Caco-2 (cell line): ENCODE measurements at places on chromosomes 13 and 19.

DNA sequence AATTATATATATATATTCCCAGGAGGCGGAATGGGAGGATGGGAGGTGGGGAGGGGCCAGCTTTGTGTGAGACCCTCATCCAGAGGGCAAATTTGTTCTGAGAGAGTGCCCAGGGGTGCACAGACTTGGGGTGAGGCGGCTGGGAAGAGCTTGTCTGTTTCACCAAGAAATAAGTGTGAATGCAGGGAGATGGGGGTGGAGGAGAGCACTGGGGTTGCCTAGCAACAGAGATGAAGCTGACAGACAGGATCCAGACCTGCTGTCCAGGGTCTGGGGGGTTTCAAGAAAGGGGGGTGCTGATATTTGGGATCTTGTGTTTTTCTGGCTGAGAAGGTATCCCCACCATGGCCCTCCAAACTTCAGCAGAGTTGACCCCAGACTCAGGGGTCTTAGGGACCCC, 18.6 kb upstream of the TNFAIP8L1 start:
- DNase-seq = no peak

GRCh38 chr13:21767032-21767431, 96.2 kb downstream of the FGF9 start:
- no peak for DNase-seq

DNA sequence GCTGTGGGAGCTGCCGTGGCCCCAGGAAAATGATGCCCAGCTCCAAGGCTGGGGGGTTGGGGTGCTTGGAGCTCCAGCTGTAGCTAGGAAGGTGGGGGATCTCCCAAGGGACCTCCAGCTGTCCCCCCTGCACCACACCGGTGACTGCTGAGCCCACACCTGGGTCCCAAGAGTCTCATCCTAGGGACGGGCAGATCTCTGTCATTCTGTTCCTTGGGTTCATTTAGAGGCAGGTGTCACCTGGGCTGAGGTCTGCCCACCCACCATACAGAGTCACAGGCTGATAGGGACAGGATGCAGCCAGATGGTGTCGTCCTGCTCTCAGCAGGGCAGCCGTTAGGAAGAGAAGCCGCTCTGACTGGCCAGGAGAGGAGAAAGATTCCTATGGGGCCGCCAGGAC, 5.3 kb downstream of the F2RL3 start:
- DNase-seq = no peak

GRCh38 chr13:68056816-68057710, 826.9 kb upstream of the PCDH9 start:
- DNase-seq = no peak

GRCh38 chr19:35516310-35516709, 2.9 kb upstream of the DMKN start:
- DNase-seq = no peak

GRCh38 chr13:76725211-76725610, 161.0 kb downstream of the KCTD12 start:
- no peak for DNase-seq

DNA sequence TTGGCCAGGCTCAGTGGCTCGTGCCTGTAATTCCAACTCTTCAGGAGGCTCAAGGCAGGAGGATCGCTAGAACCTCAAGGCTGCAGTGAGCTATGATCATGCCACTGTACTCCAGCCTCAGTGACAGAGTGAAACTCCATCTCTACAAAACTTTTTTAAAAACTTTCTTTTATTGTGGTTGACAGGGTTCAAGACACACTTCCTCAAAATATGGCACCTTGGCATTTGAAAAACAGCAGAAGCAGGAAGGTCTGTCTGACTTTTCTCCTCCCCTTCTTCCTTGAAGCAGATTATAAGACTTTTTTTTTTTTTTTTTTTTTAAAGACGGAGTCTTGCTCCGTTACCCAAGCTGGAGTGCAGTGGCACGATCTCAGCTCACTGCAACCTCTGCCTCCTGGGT, 100.3 kb downstream of the TM9SF2 start:
- no peak for DNase-seq

- peak; percentile 86 for DNase-seq
Measured at GRCh38 chr13:113001241-113002140, 32.5 kb downstream of the MCF2L start.

- no peak for DNase-seq
Measured at GRCh38 chr13:110872034-110872767, 42.7 kb downstream of the ANKRD10 start.

- DNase-seq = no peak
Measured at GRCh38 chr19:34228347-34228746, 26.0 kb upstream of the GARRE1 start.

DNA sequence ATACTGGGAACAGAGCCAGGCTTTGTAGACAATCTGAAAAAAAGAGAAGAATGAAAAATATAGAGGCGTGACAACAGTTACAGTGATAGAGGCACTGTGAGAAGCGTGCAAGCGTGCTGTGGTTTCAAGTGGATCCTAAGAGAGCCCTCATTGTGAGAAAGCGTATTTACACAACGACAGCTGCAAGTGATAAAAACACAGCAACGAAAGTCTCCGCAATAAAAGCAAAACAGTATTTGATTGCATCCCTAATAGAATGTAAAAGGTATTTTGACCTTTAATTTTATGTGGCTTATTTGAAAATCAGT, 642.7 kb upstream of the ARGLU1 start:
- DNase-seq = no peak

- DNase-seq = no peak
Measured at GRCh38 chr19:8393192-8393870, 3.2 kb downstream of the RAB11B start.

DNA sequence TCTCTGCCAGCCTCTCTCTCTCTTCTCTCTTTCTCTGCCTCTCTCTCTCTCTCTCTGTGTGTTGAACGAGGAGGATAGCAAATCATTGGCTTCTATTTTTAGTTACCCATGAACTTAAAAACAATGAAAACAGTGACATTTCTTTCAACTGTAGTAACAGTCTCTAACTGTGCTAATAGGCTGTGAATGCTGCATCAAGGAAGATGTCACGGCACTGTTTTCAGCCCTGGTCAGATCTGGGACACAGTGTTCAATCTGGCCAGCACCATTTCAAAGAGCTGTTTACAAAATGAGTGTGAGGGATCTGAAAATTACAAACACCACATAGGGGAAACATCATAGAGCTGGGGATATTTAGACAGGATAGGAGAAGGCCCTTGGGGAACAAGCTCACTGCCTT, 717.0 kb downstream of the FGF9 start:
- no peak for DNase-seq

DNA sequence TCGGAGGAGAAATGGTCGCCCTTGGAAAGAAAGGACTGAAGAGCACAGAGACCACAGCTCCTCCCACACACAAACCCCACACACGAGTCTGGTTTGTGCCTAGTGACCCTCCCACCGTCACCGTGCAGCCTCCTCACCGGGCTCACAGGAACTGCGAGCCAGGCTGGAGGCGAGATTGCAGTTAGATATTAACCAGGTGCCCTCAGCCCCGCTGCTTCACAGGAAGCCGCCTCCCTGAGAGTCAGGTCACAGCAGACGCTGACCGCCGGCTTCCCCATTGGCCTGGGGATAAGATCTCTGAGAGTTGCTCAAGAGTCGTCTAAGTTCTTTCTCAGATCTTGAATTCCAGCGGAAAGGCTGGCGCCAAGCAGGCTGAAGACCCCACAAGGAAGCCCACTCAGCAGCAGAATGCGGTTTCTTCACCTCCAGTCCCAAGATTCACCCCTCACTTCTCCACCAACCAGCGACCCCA, 870 bp downstream of the ZNF44 start:
- DNase-seq = peak; percentile 85

- no peak for DNase-seq
Measured at GRCh38 chr13:59103004-59103768, 1060.5 kb downstream of the DIAPH3 start.

DNA sequence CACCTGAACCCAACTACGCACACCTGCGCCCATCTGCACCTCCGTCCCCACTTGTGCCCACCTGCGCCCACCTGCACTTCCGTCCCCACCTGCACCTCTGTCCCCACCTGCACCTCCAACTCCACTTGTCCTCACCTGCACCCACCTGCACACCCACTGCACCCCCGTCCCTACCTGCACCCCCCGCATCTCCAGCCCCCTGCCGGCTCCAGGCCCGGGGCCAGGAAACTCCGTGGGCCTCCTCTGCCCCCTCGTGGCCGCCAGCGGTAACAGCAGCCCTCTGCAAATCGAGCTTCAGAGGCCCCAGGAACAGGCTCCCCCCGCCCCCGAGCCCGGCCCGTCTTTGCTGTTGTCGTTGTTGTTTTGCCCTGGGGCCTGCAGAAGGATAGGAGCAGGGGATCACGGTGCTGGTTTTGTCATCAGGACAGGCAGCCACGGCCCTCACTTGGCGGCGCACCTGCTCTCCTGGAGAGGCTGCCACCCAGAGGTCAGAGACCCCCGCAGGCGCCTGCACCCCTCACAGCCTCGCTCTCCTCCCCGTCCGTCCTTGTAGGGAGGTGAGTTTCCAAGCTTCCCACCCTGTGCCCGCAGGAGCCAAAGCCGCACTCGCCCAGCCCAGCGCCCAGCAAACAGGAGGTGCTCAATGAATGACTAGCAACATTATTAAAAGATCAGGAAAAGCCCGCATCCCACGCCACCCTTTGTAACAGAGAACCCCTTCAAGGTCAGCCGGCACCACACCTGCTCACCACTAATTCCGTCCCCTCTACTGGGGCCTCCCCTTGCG, 65.4 kb downstream of the GNG7 start:
- no peak for DNase-seq

GRCh38 chr13:29676535-29676934, 81.0 kb upstream of the SLC7A1 start:
- DNase-seq = no peak

GRCh38 chr19:45506989-45507871, at the start of gene VASP:
TSS of gene VASP (plus strand) at chr19:45507479. CDS start at chr19:45507772, 293 bp downstream.
- peak; percentile 89 for DNase-seq

GRCh38 chr19:41445575-41445974, 2.6 kb downstream of the ERICH4 start:
- peak; percentile 13 for DNase-seq

DNA sequence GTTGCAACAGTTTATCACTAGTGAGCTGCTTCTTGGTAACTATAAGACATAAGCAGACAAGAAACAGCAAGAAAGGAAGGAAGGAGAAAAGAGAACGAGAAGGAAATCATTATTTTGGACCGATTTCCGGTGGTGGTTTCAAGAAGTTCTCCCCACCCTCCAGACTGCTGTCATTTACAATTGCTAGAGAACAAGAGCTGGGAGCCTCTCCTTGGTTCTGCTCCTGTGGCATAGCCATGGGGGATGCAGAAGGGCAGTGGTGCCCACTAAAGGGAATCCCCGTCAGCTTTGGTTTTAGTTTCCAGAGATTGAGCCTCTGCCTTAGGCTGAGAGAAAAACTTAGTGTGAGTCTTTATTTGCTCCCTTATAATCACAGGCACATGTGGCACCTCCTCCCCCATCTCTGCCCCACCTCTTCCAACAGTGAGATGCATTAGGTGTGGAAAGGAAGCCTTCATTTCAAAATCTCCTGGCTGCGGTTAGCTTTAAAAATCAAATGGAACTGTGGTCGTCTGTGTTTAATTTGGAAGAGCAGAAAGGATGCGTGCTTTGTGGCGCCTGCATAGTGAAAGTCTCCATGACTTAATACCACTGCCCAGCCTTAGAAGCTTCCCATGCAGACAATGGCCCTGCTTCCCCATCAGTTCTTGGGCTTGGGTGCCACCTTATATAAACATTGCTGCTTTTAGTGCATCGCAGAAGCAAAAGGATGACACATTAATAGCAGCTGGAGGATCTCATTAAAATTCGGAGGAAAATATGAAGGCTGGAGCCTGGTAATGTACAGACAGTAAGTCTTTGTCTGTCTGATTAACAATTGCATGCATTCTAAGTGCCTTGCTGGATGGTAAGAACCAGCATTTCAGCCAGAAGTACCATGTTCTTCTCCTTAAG, 25.0 kb downstream of the LRCH1 start:
- no peak for DNase-seq
